ENCODE measurements at places on chromosomes 11 and 22. TPM values are rescaled to one million over a fixed set of nuclear protein-coding genes. Genes with fewer than 3 reads are reported as not detected.

SAA2 gene
- polyA plus RNA-seq = 0.35 TPM

OR2AG2 gene
- not detected for polyA plus RNA-seq

THY1 gene
- polyA plus RNA-seq = not detected

NNMT gene
- not detected for polyA plus RNA-seq

CENPM gene
- 28.7 TPM for polyA plus RNA-seq

FGF19 gene
- not detected for polyA plus RNA-seq

SNX32 gene
- polyA plus RNA-seq = 0.78 TPM

VPREB1 gene
- 1.4 TPM for polyA plus RNA-seq

OR52N4 gene
- 0.75 TPM for polyA plus RNA-seq

SNX15 gene
- polyA plus RNA-seq = 24.4 TPM

RAG2 gene
- not detected for polyA plus RNA-seq
